Naive thymus-derived CD8-positive, alpha-beta T cell (primary cell): ENCODE measurements at places on chromosomes 13 and 19.

DNA sequence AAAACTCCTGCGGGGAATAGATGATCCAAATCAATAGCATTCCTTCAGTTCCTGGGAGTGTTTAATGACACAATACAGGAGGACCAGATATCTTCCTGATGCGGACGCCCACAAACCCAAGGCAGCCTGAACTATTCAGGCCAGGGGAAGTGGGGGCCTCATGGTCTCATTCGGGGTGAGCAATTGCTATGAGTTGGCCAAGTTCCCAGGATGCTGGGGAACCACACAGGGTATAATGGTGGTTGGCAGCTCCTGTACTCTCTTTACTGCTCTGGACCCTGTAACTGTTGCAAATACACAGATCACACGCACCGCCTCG lies 401.2 kb downstream of the IRS2 start:
- DNase-seq: no peak

DNA sequence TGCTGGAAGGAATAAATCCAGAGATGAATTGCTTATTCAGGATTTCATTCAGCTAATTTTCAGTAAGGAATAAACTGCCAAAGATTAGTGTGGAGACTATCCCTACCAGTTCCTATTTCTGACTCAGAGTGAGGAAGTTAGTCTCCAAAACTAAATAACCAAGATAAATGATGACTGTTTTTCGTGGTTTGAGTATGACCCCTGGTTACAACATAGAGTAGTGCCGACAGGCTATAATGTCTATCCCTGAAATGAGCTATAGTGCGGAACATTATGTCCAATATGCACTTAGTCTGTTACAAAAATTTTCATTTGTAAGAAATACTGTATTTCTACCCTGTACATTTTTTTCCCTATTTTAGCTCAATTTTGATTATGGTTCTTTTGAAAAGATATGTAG lies 51.4 kb downstream of the NBEA start:
- DNase-seq: no peak

GRCh38 chr13:112803422-112803821 lies 113.6 kb downstream of the ATP11A start:
- DNase-seq: no peak

GRCh38 chr19:34589730-34590129 lies 87.2 kb downstream of the SCGB2B2 start:
- no peak for DNase-seq

- DNase-seq: peak; percentile 25
These were observed 5.7 kb upstream of the CDC42EP5 start for GRCh38 chr19:54478677-54479266.

- no peak for DNase-seq
These were observed 499.8 kb downstream of the GPC6 start for GRCh38 chr13:93726173-93726957.

DNA sequence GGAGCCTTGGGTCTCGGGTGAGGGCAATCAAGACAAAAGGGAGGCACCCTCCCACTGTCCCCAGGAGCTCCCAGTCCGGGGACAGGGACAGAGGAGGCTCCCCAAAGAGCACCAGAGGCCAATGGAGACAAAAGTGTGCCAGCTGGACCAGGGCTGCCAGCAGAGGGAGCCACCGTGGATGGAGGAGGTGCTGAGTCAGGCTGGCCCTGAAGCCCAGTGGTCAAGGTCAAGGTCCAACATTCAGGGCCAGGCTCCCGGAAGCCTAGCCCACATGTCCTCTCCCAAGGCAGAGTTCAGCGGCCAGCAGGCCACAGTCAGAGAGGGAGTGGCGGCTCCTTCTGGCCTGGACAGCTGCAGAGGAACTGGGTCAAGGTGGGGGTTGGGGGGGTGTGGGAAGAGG lies 8.4 kb downstream of the COL5A3 start:
- DNase-seq: no peak

DNA sequence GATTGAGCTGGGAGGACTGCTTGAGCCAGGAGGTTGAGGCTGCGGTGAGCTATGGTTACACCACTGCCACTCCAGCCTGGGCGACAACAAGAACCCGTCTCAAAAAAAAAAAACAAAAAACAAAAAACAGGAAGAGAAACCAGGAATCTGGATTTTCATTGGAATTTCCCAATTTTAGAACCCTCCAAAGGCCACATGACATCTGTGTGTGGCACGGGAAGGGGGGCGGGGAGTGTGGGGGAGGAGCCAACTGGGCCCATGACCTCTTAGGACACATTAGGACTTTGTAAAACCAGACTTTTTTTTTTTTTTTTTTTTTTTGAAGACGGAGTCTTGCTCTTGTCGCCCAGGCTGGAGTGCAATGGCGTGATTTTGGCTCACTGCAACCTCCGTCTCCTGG lies 21.2 kb upstream of the MYDGF start:
- DNase-seq: no peak

DNA sequence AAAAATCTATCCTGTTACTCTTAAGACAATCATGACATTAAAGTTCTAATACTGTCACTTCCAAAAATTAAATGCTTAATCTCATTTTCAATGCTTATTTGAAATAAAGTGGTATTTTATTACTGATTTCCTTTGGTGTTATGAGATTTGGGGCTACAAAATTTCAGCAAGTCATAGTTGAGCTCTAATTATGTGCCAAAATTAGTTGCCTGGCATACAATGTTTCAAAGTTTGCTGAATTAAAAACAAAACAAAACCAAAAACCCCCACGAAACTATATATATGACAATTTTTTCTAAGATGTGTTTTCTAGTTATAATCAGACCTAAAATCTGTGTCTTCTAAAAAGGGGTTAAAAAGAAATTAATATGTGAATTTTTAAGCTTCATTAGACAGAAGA lies 62.2 kb downstream of the KCNRG start:
- no peak for DNase-seq

DNA sequence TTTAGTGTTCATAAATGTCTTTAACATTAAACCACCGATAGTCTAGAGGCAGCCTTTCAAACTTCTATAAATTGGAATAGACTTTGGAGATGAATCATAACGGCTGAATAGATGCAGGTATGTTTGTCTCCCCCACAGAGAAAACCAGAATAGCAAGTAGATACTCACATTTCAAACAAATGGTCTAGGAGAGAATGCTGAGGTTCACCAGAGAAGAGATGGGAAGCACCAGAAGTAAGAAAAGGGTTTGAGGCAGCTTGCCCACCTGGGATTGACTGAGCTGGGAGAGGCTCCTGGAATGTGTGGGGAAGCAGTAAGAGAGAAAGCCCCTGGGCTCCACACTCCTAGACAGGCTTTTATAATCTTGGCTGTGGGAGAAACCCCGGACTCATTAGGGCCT lies 6.4 kb downstream of the IGFL3 start:
- no peak for DNase-seq
